Activated CD4-positive, CD25-positive, alpha-beta regulatory T cell treated with anti-CD3 and anti-CD28 coated beads, Interleukin-2, amount 50 U/mL, for 24 hours (primary cell): ENCODE measurements at places on chromosomes 1 and 21.

DNA sequence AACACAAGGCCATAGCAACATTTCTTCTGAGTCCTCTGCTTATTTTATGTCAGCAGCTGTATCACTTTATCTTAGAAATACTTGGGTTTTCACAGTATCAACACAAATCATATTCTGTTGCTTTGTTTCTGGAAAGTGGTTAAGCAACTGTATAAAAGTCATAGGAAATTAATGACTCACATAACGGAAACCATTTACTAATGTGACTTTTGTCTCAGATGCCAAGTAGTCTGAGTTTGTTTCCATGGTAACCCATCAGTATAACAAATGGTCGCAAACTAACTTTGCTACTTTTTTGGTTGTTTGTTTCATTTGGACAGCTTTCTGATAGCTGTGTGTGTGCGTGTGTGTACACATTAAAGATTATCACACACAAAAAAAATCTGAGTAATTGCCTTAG, 31.1 kb downstream of the EEIG2 start:
- ATAC-seq, result peak; percentile 91

- ATAC-seq, result no peak
Observed at GRCh38 chr1:43267291-43267805, 2.4 kb upstream of the TMEM125 start.

DNA sequence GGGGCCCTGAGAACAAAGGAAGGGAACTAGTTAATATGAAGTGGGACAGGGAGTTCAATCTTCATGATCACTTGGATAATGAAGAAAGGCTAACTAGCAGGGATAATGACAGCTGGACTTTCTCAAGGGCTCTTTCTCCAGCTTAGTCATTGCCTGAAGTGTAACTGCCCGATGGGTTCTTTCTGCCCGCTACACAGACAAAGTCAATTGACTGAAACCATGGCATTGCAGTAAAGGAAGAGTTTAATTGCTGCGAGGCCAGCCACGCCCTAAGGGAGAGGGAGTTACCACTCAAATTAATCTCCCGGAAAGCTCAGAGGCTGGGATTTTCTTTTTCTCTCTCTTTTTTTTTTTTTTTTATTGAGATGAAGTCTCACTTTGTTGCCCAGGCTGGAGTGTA, 16.6 kb upstream of the SLC2A5 start:
- ATAC-seq, result no peak

GRCh38 chr1:186082235-186082937, 292.7 kb downstream of the TPR start:
- no peak for ATAC-seq

DNA sequence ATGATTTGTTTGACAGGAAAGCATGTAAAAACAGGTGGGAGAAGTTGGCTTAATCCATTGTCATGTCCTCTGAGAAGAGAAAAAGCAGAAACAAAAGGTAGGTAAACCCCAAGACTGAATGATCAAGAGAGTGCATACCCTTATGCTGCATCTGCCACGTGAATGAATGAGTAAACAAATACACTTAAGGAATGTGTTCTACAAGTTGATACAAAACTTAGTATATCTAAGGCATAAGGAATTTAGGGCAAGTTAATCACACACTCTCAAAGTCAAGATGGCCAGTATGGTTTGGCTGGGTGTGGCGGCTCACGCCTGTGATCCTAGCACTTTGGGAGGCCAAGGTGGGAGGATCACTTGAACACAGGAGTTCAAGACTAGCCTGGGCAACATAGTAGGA, 34.2 kb downstream of the HMCN1 start:
- ATAC-seq, result no peak

GRCh38 chr1:63475761-63476160, 47.3 kb downstream of the ITGB3BP start:
- ATAC-seq, result no peak

GRCh38 chr1:99672530-99673213, 26.8 kb downstream of the PALMD start:
- no peak for ATAC-seq

DNA sequence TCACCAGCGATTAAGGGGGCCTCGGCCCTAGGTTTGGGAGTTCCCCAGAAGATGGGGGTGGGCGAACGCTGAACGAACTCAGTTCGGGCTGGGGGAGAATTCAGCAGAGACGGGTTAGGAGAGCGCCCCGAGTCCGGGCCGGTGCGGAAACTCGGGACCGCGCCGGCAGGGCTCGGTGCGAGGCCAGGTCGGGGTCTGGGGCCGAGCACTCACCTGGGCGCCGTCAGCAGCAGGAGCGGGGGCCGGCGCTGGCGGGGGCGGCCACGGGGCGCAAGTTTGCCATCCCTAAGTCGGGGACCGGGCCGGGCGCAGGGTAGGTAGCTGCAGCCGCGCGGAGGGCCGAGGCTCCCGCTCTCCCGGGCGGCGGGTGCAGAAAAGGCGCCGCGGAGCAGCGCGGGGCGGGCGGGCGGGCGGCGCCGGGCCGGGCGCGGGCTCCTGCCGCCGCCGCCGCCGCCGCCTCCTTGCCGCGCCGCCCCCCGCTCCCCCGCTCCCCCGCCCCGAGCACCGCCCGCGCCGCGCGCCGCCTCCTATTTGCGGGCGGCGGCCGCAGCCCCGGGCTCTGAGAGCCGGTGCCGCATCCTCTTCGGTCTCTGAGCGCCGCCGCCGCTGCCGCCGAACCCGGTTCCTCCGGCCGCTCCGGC, 349 bp downstream of the ADGRB2 start:
- ATAC-seq, result peak; percentile 3

DNA sequence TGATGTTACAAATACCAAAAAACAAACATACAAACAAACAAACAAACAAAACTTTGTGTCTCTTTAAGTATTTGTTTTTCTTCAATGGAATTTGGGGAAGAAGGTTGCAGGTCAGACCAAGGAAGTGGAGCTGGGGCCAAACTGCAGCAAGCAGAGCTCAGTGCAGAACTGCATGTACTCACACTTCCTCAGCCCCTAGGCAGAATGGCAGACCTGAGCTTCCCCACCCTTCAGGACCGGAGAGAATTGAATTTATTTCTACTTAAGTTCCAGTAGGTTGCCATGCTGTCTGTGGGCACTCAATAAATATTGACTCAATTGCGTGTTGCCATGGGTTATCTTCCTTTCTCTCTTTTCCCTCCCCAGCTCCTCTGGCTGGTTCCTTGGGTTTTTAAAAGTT, 173.6 kb downstream of the PTGER3 start:
- ATAC-seq, result no peak

DNA sequence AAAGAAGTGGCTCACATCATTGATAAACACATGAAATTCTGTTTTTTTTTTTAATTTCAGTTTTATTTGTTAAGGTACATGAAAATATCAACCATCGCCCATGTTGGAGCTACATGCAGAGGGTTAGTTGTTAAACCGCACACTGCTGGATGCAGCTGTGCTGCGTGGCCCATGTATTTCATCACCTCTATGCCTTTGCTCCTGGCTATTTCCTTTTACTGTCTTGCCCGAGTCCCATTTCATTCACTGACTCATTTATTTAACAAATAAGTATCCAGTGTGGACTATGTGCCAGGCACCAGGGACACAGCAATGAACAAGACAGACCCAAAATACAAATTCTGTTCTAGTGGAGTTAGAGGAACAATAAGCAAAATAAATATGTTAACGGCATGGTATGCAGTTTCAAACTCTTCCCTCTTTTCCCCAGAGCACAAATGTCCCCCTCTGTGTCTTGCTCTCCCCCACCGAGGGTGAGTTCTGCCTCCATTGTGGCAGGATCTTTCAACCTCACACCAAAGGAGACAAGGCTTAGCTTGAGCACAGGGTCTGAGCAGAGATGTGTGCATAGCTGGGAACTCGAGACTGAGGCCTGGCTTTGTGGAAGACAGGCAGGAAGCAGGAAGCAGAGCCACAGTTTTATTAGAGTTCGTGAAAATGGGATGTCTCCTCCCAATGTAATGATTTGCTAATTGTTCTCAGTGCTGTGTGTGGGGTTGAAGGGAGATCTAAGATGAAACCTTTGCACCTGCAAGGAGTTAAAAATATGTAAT, 44.6 kb downstream of the MAN1C1 start:
- no peak for ATAC-seq

DNA sequence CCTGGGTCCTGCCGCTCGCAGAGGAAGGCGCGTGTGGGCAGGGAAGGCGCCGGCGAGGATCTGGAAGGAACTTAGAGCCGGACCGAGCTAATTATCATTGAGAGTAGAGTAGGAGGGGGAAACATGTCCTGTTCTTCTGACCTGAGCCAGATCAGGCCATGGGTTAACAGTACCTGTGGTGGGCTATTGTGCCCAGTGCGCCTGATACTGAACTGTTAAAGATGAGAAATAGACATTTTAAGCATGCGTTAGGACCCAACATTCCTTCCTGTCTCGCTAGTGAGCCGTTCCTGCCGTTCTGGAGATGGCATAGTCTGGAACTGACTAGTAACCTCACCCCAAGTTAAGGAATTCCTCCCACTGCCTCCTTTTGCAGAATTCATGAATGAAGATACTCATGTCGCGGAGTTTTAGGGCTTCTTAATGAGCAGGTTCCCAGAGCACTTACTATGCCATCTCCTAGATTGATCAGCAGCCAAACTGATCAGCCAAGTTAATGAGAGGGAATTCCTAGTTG, 870 bp downstream of the STRIP1 start:
- no peak for ATAC-seq

DNA sequence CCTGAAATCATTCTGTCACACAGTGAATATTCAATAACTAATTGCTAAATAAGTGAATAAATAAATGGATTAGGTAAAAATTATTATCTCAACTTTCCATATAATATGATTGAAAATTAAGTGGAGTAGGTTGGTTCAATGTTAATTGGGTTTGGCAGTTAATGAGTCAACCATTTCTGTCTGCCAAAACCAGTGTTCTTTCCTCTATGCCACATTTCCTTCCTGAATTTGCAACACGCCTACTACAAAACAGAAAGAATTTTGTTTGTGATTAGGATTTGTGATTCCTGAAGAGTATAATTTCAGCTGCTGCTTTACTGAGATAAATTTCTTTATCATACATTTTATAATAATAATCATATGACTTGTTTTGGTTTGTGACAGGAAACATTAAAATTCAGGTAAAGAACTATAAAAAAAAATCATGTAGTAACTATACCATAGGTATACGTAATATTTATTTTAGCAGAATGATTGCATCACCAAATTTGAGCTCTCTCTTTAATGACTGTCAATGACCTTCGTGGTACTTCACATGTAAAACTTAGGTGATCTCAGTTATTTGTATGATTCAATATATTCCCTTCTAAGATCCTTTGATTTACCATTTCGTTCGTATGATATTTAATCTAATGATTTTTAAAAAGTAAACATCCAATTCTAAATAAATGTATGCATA, 241.3 kb downstream of the KCNT2 start:
- no peak for ATAC-seq

DNA sequence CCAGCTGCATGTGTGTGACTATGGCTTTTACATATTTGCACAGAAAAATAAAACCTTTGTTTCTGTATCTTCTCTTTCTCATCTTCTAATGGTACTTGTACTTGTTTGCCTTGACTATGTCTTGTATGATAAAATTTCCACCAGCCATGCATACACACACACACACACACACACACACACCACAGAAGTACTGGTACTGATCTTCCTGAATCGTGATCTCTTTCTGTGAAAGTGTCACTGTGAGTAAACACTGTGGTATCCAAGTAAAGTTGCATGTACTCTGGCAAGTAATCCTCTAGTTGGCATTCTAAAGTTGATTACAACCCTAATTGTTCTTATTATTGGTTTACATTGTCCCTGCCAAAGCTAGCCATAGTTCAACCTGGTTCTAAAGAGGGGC, 176.7 kb downstream of the CRB1 start:
- ATAC-seq, result no peak

DNA sequence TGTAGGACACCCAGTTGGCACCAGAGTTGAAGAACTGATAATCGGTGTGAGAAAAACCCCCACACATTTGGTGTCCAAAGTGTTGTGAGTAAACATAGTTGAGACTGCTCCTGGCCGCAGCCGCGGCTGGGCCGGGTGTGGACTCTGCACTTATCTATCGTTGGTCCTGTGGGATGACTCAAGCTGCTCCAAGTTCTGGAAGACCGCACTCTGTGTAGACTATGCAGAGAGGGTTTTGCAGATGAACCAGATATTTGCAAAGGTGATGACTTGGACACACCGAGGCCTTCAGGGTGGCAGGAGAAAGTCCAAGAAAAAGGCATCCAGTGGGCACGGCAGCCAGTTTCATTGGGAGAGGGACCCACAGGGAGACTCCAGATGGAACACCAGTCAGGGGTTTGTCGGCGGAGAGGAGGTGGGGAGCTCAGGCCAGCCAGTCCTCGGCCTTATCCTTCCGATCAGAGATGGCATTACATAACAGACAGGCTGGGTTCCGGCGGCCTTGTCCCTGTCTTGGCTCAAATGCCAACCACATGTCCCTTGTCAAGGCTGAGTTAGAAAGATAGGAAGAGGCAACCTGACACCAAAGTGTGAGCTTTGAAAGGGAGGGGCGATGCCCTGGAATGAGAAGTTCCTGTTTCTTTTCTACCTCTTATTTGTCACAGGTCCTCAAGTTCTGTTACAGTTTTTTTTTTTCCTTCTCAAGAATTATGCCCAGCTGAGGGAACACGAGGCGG, 21.1 kb downstream of the C2CD2 start:
- no peak for ATAC-seq

DNA sequence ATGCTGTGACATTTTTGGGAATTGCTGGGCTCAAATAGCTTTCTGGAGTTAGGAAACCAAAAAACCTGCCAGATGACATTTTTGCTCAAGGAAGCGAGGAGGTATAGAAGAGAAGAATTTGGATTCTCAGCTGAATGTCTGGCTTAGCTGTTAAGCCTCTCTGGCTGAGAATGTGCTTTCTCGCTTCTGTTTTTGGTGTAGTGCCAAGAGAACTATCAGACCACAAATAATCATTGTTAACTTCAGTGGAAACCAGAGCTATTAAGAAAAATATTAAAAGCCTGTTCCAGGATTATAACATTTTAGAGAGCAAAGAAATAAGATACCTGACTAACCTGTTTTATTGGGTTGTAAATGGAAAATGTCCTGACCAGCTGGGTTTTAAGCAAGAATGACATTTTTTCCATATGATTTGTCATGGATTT, 39.5 kb upstream of the DIPK1A start:
- no peak for ATAC-seq

- no peak for ATAC-seq
Observed at GRCh38 chr1:206708882-206709281, 24.2 kb downstream of the MAPKAPK2 start.

- no peak for ATAC-seq
Observed at GRCh38 chr1:58508629-58509028, 37.9 kb downstream of the OMA1 start.

DNA sequence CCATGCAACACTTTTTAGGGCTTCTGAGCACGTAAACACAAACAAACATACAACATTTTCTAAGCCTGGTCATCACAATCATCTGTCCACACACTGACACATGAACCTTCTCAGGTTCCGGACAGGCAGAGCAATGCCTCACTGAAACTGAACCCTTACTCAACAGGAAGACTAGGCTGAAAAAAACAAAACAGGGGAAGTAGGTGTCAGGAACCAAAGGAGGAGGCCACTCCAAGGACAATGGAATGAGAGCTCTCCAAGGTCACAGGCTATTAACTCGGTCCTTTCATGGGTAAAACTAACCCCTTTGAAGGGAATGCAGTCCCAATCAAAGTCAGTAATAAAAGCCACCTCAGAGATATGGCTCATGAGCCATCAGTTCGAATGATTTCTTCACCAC, 76.6 kb downstream of the FAM78B start:
- ATAC-seq, result no peak

GRCh38 chr1:8152731-8153702, 126.9 kb upstream of the ERRFI1 start:
- ATAC-seq, result peak; percentile 89
